ENCODE measurements at places on chromosomes 6 and 20.

- no peak for DNase-seq
These were observed 17.5 kb downstream of the ACSS1 start for GRCh38 chr20:25040438-25040831.

DNA sequence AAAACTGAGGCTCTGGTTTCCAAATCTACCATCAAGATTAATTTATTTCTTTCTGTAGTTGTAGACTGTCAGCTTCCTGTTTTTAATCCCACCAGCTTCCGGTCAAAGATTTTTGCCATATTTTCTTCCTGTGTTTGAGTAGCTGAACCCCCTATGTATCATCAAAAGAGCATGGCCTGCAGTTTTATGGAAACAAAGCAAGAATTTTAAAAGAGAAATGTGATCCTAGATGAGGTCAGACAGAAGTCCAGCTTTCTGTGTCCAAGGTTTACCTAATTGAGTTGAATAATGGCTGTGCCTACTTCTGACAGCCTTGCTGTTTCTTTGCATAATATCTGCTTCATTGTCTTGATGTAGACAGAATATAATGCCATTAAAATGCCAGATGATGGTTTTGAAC is 163.7 kb downstream of the CARMIL1 start:
- DNase-seq: no peak

GRCh38 chr6:80163754-80164187 is 57.3 kb downstream of the BCKDHB start:
- no peak for DNase-seq

GRCh38 chr6:79399499-79399898 is 137.7 kb downstream of the LCA5 start:
- no peak for DNase-seq

- DNase-seq: no peak
These were observed 8.6 kb downstream of the TAAR1 start for GRCh38 chr6:132650429-132650828.

Measured in glomerular endothelial cell (primary cell).